Fibroblast of gingiva (primary cell): ENCODE measurements at places on chromosomes 2 and 18.

- DNase-seq, result peak; percentile 30
Observed at GRCh38 chr18:27314996-27315395, 129.9 kb upstream of the CHST9 start.

DNA sequence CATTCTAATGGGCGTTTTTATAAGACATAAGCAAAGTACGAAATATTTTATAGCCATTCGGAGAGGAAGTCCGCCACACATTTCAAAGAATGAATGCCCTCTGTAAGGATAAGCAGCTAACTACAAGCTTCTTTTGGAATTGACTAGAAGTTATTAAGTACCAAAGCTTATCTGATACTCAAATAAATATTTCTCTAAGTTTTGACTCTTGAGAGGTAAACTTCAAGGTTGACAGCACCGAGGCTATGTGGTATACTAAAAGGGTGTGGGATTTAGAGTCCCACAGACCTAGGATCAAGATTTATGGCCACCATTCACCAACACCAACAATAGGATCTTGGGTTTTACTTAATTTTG is 48.1 kb upstream of the MSH2 start:
- no peak for DNase-seq

DNA sequence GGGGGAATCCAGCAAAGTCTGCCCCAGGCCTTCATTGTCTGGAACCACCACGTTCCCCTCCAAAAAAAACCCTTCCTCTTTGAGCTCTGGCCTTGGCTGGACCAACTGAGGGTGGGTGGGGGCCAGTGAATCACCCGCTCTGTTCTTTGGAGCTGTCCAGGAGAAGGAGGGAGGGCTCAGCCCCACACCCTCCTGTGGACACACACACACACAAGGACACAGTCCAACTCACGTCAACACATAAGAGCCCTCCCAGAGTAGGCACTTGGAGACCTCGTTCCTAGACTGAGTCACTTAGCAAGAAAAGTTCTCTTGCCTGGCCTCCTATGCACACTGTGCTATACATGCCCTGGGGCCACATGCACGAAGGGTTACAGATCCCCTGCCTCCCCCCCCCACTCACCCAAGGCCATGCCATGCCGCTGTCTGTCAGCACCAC is 1.2 kb upstream of the TNS1 start:
- DNase-seq, result peak; percentile 91

DNA sequence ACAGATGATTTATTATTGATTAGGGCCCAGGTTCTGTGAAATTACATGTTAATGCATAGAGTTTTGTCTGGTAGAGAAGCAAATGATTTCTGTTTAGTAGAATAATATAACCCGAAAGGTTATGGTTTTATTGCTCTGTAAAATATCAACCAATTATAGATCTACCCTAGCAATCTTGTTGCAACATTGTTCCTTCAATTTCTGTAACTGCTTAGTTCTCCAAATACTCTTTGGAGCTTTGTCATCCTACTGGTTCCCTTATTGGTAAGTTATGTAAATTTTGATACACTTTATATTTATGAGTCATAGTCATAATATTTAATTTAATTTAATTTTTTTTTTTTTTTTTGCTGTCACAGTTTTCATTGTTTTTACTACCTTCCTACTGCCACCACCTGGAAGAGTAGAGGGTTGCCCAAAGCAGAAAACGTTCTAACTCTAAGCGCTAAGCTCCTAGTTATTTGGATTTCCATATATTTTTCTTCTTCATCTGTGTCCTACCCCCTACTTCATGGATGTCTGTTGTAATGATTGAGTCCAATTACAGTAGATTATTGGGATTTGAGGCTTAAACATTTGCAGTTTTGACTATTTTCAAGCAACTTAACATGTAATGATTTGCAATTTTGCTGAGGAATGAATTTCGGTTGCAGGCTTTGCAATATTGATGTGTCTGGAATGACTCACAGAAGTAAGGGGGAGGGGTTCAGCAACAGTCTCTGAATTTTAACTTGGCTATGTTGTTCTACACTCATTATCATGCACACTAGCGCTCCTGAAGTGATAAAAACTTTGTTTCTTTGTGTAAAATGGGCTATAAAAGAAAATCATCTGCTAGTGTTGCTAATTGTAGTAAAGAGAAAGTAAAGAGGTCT is 51.1 kb downstream of the NABP1 start:
- no peak for DNase-seq

DNA sequence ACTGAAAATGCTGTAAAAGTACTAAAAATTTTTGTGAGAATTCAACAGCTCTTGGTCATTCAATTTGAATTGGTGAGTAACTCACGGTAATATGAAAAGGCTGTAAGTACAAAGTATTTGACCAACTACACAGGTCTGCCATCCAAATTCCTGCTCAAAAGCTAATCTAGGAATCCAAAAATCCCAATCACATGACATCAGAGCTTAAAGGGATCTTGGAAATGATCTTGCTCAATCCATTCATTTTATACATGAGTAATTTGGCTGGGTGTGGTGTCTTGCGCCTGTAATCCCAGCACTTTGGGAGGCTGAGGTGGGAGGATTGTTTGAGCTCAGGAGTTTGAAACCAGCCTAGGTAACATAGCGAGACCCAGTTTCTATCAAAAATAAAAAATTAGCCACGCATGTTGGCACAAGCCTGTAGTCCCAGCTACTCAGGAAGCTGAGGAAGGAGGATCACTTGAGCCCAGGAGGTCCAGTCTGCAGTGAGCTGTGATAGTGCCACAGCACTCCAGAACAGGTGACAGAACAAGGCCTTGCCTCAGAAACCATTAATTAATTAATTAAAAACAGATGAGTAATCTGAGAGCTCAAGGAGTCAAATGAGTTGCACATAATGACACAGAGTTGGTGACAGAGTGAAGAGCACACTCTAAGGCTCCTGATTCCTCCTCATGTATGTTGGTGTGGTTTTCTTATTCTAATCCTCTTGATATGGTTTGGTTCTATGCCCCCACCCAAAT is 19.8 kb downstream of the SPIRE1 start:
- peak; percentile 43 for DNase-seq

- no peak for DNase-seq
Observed at GRCh38 chr18:2706903-2707302, 51.4 kb downstream of the SMCHD1 start.

DNA sequence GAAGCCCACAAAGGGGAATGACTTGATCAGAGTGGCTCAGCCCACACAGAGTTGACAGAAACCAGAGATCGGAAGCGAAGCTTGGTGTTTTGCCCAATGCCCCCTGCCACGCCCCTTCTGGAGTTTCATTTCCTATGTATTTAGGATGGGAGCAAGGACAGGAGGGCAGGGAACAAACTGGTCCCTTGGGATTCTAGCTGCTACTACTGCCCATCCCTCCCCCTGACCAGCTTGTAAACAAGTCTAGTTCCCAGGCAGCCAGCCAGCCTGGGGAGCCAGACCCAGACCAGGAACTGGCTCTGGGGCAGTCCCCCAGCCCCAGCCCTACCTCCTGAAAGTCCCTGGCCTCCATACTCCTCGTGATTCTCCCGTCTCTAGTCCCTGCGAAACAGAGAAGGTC is 8.3 kb downstream of the WNT6 start:
- no peak for DNase-seq

- DNase-seq, result no peak
Observed at GRCh38 chr2:137912371-137912770, 51.9 kb upstream of the HNMT start.

DNA sequence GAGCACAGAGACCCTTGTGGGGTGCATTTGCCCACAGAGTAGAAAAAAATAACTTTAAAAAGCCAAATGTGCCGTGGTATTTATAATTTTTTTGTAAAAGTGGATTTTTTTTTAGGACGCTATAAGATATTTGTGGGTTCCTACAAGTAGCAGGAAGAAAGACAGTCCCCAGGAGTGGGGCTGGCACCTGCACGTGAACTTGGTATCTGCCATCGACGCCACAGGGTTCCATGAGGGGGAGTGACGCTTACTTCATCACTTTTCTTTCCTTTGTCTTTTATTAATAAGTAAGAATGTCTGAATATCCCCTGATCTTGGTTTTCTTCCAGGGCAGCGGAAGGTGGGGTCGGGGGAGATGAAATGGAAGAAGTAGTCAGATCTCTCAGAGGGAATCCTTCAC is 207.0 kb downstream of the TWIST2 start:
- DNase-seq, result no peak

DNA sequence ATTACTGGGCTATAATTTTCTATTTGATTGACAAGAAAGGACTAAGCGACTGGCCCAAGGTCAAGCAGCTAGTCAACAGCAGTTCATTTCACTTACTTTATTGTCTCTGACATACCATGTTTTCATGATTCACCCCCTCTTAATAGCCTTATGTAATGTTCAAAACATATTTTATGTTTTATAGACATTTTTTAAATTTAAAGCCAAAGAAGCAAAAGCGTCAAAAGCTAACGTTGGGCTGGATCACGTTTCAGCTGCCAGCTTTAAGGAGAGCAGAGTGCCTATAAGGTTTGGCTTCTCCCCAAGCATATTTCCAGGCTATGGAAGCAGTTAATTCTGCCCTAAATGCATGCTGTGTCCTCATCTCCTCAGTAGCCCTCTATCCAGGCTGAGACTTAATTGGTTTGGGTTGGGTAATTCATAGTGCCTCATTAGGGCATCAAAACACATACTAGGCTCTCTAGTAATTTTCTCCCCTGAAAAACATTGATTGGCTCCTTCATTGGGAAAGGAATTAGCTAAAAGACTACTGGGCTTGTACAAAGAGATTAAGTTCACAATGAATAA is 94.8 kb upstream of the CREB1 start:
- DNase-seq, result no peak

- no peak for DNase-seq
Observed at GRCh38 chr18:45330170-45330594, 285.1 kb upstream of the SLC14A2 start.

DNA sequence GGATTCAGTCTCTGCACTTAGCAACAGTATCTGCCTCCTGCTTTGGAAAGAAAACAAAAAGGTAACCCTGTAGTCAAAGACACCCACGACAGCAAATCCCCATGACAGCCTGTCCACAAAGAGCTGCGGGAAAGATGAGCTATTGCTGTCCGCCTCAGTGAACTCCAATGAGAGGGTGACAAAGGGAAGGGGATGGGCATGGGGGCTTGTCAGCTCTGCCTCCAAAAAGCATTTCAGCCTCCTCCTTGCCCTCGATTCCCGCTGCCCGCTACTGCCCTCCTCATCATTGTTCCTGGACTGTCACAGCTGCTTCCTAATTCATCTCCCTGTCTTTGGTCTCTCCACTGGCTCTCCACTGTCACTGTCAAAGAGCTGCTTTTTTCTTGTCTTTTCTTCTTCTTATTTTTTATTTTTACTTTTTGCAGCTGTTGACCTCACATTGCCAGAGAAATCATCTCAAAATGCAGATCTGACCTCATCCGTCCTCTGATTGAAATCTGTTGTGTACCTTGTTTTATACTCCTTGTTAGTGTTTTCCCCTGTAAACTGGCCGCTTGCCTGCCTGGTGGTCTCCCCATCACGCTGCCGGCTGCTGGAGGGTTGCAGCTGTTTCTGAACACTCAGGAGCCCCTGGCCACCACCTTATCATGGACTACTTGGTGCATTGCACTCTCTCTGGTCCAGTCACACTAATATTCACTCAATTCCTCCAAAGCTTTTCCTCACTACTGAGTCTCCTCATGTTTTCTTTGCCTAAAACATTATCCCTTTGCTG is 7.9 kb upstream of the E2F6 start:
- DNase-seq, result no peak

GRCh38 chr2:109125593-109126500 is 3.2 kb upstream of the SH3RF3 start:
- DNase-seq, result peak; percentile 97

DNA sequence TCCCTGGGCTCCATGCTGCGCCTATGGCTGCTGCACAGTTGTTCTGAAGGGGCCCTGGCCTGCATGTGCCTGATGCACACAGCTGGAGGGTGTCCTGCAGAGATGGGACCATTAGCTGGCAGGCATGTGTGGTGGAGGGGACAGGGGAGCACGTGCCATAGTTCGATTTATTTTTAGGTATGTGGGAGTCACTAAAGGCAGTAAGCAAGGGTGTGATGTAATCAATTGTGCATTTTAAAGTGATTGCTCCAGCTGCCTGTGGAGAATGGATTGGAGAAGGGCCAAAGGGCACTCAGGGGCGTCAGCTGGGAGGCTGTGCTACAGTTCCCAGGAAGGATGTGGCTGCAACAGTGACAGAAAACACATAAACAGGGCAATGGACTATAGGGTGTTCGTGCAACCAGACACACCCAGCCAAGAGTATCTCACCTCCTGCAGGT is 205.1 kb downstream of the ARL4C start:
- peak; percentile 51 for DNase-seq

- no peak for DNase-seq
Observed at GRCh38 chr2:176174824-176175708, 13.4 kb upstream of the HOXD1 start.

DNA sequence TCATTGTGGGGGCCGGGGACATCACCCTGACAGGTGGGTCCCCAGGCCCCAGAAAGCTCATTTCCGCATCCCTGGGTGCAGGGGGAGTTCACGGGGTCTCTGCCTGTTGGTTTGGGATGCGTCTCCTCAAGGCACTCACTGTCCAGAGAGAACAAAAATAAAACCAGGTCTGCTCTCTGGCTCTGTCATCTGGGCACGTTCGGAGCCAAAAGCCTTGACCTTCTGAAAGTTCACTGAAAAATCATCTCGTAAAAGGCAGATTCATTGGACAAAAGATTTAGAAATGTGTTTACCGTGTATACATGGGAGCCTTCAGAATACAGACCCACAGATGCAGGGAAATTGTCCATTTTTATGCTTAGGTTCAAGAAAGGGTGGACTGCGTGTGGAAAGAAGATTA is 26.6 kb downstream of the MLPH start:
- no peak for DNase-seq
